ENCODE measurements at places on chromosomes 11 and 22.

DNA sequence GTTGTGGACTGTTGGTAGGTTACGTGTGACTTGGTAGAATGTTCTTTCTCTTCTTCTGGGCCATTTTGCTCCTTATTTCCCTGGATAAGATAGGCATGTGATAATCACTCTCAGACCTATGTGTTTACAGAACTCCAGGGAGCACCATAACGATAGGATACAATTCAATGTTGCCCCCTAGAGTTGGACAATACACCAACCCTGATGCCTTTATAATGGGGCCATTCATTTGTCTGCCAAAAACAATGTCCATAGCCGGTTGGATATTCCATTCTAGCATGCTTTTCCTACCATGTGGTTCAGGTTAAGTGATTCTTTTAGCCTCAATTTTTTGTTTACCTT is 60.5 kb downstream of the APIP start:
- no peak for DNase-seq

GRCh38 chr11:41970681-41971080 is 511.2 kb upstream of the LRRC4C start:
- no peak for DNase-seq

GRCh38 chr22:50436015-50436830 is 38.6 kb downstream of the SBF1 start:
- DNase-seq: no peak

- no peak for DNase-seq
Measured at GRCh38 chr11:133403900-133404299, 128.4 kb downstream of the OPCML start.

DNA sequence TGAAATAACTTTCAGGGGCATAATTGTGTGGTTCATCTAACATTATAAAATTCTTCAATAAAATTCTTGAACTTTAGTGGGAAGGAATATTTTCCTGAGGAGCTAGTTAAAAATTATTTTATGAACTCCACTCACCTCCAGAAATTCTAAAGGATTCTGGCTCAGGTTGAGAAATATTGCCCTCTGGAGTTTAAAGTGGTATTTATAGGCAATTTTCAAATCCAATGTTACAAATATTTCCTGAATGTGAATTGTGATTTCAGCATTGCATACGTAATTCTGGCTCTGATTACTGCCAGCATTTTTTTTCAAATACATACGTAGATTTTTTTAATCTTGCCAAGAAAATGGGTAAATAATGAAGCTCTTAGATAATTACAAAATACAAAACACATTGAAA is 598.2 kb upstream of the ANO3 start:
- no peak for DNase-seq

DNA sequence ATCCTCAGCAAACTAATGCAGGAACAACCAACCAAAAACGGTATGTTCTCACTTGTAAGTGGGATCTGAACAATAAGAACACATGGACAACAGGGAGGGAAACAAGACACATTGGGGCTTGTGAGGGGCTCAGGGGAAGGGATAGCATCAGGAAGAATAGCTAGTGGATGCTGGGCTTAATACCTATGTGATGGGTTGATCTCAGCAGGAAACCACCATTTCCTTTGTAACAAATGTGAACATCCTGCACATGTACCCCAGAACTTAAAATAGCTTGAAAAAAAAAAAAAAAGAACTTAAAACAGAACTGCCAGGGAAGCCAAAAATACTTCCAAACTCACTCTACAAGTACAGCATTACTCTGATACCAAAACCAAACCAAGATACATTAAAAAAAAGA is 33.8 kb downstream of the CASP4 start:
- no peak for DNase-seq

GRCh38 chr22:24379536-24379935 is 47.9 kb upstream of the ADORA2A start:
- DNase-seq: no peak

DNA sequence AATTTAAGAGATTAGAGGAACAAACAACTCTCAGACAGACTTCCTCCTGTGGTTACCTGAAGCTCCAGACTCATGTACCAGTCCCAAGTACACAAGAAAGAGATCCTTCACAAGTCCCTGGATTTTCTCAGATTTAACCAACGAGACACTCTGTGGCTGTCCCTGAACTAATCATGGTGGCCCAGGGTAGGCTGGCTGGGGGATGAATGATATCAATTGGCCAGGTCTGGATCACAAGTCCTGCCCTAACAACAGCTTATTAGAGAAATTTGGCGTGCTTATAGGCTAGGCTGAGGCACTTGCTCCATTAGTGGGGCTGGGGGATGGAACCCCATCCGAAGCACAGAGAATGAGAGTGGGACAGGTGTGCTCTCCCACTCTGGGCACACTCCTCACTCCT is 22.1 kb downstream of the HEPHL1 start:
- DNase-seq: no peak

GRCh38 chr11:69538854-69539253 is 57.4 kb downstream of the LINC01488 start:
- DNase-seq: no peak

DNA sequence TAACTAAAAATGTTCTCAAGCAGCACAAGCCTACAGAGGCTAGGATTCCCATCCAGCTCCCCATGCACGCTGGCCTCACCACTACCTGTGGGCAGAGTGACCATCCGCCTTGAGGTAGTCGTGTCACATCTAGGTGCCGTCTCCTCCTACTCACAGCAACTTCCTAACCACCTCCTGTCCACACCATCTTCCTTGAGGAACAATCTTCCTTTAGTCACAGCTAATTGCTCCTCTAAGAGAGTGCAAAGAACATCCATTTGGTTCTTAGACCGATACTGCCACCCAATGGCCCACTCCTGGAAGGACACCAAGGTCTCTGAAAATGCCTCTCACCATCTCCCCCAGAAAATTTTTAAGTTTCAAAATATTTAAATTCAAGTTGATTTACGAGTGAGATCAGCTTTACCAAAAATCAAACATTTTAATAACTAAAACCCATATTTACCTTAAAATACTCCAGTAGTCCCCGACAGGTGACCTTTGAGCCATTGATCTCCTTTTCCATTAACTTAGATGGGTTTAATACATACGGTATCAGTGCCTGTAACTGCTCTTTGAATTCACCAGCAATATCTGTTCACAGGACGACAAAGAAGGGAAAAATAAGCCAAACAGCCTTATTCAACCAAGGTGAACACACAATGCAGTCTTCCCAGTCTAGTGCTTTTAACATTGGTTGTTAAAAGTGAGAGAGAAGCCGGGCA is 21.7 kb upstream of the PLAAT3 start:
- peak; percentile 73 for DNase-seq

- DNase-seq: no peak
Measured at GRCh38 chr11:30758946-30759504, 172.9 kb upstream of the MPPED2 start.

GRCh38 chr11:95149651-95150364 is 60.2 kb downstream of the ENDOD1 start:
- no peak for DNase-seq

GRCh38 chr22:45704648-45705047 is 33.0 kb downstream of the ATXN10 start:
- no peak for DNase-seq

DNA sequence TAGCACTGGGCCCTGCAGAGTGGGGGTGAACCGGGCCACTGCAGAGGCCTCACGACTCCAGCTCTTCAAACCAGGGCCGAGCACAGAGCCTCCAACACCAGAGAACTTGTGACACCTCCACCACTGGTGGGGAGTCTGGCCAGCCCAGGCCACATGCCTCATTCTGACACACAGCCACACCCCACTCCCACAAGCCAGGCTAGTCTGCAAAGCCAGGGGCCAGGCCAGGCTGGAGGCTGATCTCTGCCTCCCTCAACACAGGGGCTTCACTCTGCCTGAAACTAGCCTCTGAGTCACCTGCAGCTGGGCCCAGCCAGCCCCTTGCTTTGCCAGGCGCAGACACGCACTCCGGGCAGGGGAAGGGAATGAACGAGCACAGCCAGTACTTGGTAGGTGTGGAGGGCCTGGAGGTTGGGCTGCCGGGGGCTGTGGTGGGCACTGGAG is 102.9 kb downstream of the MED15 start:
- no peak for DNase-seq

DNA sequence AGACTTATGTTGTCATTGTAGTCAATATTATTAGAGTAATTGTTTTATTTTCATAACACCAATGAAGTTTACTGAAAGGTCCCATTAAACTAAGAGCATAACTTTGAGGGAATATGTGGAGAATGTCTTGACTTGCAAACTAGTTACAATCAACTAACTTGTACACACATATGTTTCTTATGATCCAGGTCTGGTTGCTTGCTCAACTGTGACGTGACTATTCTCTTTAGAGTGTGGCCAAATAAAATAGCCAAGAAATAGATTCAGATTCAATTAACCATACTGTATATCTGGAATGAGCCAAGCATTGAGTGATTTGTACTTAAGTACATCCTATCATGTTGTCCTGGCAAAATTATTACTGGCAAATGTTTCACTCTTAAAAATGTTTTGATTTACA is 101.7 kb downstream of the METTL15 start:
- no peak for DNase-seq

DNA sequence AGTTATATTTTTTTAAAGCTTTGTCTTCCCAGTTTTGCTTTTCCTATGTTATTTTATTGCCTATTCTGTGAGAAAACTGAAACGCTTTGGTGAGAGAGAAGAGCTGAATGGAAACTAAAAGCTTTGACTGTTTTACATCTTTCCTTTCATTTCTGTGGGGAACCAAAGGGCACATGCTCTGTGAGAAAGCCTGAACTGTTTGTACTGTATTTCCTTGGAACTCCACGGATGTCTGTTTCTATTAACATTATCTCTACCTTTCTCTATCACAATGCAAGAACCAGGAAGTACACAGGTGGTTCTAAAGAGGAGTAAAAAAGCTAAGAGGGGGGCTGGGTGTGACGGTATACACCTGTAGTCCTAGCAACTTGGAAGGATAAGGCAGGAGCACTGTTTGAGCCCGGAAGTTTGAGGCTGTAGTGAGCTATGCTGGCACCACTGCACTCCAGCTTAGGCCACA is 43.8 kb downstream of the CELF1 start:
- DNase-seq: no peak

DNA sequence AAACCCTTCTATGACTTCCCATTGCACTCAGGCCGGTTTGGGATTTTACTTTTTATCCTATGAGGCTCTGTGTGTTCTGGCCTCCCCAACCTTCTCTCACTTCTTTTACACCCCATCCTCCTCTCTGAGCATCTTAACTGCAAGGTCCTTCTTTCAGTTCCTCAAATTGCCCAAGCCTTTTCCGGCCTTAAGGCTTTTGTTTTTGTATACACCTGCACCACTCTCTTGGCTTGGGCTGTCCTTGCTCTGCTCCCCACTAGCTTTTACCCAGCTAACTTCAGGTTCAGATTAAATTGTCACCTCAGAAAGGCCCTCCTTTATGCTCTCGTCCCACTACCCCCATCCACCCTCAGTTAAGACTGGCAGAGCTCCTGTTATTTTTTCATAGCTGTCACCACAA is 55.5 kb downstream of the FAM83F start:
- no peak for DNase-seq
